ENCODE measurements at places on chromosomes 16 and 17.
A peak's percentile ranks its signal among the peaks of the same experiment; 100 is the strongest.

GRCh38 chr17:46935658-46936266, 12.8 kb downstream of the GOSR2 start:
- DNase-seq, result no peak

- DNase-seq, result peak; percentile 55
These were observed 7.3 kb upstream of the CBX8 start for GRCh38 chr17:79803997-79804855.

DNA sequence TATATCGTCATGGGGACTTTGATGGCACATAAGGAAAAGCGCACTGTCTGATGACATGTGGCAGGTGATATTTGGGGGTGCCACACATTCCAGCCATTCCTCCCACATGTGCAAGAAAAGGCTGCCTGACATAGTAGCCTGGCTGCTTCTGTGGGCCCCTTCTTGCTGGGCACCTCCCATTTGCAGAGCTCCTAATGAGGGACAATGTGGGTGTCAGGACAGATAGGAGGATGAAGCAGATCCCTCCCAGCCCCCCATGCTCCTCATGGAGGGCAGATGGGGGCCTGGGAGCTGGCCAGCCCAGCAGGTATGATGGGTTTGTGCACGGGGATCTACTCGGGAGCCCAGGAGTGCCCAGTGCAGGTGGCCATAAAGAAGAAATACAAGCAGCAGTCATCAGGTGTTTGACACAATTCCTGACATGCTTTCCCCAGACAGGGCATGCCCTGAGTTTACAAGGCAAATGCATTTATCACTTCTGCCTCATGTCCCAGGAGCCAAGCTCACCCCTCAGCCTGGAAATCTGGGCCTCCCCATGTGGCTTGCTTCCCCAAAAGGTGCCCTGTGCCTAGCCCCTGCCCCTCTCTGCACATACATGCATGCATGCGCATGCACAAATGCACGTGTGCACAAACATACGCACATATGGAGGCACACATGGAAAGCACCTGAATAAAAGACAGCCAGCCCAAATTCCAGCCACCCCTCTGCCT, 260.6 kb upstream of the RPL38 start:
- no peak for DNase-seq

DNA sequence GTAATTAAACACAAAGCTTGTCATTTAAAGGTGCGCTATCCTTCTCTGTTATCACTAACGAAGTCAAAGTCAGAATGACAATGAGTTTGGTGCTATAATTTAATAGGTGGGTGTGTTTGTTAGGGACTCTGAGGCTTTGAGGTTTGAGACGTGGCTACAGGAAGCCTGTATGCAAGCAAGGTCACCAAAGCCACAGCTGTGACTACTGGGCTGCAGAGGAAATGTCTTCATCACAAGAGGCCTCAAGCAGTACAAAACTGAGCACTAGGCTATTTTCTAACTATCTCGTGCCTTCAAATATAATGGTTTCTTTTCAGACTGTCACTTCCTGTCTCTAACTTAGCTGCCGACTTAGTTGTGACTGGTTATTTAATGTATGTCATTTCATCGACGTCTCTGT, 141.2 kb downstream of the AATF start:
- DNase-seq, result peak; percentile 78

DNA sequence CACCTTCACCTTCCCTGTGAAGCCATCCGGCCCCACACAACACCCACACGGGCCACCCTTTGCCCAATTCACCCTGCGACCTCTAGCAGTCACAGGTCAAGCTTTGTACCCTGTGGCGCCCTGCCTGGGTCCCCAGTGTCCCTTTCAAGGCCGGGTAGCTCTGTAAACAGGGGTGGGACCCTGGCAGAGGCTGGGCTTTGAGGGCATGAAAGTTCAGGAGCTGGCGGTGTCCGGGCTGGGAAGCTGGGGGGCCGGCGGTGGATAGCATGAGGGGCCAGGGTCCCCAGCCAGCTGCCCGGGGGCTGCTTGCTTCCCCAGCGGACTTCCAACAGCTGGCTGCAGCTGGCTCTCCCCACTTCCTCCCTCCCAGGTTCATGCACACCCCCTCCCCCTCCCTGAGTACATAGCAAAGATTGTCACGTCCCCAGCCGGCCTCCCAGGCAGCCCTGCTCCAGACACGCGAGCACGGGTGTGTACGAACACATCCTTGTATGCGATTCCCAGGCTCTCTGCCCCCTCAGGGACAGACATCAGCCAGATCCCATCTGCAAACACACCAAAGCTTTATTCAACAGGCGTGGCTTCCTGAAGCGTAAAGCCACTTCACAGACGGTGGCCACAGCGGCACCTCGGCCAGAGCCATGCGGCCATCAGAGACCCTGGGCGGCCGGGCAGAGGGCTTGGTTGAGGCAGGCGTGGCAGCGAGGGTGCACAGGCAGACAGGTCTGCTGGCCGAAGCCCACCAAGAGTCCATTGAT, 8.2 kb downstream of the NTHL1 start:
- DNase-seq, result no peak

DNA sequence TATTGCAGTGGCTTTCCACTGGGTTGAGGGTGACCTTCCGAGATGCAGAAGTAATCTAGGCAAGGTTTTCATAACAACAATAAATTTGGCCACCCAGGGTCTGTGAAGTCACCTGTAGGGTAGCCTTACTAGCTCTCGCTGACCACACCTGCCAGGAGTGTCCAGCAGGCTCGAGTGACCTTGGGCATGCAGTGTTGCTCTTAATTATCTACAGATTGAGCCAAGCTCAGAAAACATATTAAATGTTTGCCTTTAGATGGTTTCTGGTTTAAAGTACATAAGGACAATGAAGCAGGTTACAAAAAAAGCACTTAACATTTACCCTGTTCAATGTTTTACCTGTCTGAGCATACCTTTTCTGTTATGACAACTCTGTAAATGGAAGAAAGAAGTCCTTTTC, 1.8 kb downstream of the TBC1D24 start:
- no peak for DNase-seq

DNA sequence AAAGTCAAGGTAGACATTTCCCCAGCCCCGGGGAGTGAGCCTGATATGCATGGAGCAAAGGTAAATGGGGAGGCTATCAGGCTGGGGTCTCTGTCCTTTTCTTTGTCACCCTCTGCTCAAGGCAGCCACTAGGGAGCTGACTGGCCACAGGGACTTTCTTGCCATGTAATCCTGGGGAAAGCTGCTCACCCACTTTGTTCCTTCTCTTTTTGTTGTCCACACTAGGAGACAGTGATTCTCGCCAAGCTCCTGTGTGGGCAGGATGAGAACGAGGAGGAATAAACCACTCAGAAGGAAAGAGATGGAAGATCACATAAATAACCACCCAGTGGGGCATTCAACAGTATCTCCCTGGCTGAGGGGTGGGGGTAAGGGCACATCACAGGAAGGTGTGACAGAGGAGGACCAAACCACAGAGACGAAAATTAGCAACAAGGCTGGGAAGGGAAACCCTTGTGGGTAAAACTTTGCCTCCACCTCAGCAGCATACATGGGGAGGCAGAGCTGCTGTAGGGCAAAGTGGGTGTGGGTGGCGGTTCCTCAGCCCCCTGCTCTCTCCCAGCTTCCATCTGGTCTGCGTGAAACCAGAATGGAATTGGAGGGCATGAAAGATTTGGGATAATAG, 26.2 kb upstream of the CCL1 start:
- DNase-seq, result no peak

- DNase-seq, result no peak
These were observed 1.6 kb upstream of the HBQ1 start for GRCh38 chr16:178668-179015.

GRCh38 chr16:31182391-31182790, 2.5 kb downstream of the FUS start:
- DNase-seq, result no peak

- DNase-seq, result no peak
These were observed 4.3 kb downstream of the DRC7 start for GRCh38 chr16:57698812-57699405.

GRCh38 chr16:88842308-88842756, 14.4 kb downstream of the GALNS start:
- no peak for DNase-seq

DNA sequence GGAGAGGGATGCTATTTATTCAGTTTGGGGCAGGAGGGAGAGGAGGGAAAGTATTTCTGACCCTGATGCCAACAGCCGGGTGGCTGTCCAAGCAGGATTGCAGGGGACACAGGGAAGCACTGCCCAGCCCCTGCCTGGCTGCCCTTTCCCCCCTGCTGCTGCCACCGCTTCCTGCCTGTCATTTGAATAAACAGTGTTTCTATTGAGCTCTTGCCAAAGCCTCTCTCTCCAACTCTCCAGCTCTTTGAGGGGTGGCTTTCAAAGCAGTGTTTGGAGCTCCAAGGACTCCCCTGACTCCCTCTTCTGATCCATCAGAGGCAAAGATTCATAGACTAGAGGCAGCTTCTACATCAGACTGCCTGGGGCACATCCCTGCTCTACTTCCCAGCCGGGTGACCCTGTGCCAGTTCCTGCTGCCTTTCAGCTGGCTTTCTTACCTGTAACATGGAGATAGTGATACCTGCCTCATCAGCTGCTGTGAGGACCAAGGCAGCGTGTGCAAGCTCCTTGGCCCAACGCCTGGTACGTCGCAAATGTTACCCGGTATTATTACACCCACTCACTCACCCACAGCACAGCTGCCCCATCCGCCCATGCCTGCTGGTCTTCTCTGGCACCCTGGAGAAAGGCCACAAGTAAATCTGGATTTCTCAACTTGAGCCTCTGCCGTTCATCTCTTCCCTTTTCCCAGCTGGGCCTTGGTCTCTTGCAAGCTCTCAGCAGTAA, 9.5 kb downstream of the PROCA1 start:
- no peak for DNase-seq

GRCh38 chr16:55711959-55712876, 56.4 kb downstream of the SLC6A2 start:
- peak; percentile 33 for DNase-seq

GRCh38 chr16:88854306-88855111, 2.2 kb downstream of the GALNS start:
- peak; percentile 64 for DNase-seq
